Pancreas (tissue), 10 donors: ENCODE measurements at places on chromosomes 1 and 21. TPM values are rescaled to one million over a fixed set of nuclear protein-coding genes. Genes with fewer than 3 reads are reported as not detected.

GRCh38 chr1:80896781-80897356 lies 903.9 kb upstream of the ADGRL2 start:
- no peaks in the 10 kb centered on the region for H3K36me3 ChIP-seq
- H3K27me3 ChIP-seq, result no peaks in the 10 kb centered on the region
- H3K4me1 ChIP-seq, result no peaks in the 10 kb centered on the region
- H3K27ac ChIP-seq, result no peak overlapping the region

- no peaks in the 10 kb centered on the region for H3K4me1 ChIP-seq
- no peaks in the 10 kb centered on the region for H3K36me3 ChIP-seq
- no peaks in the 10 kb centered on the region for H3K27me3 ChIP-seq
- peak; percentile 52 for DNase-seq
These were observed 24.0 kb downstream of the TEX35 start for GRCh38 chr1:178536844-178537371.

GRCh38 chr1:87717157-87717670 lies 388.5 kb downstream of the LMO4 start:
- no peaks in the 10 kb centered on the region for H3K36me3 ChIP-seq
- no peak overlapping the region for H3K27ac ChIP-seq
- no peaks in the 10 kb centered on the region for H3K27me3 ChIP-seq
- no peak overlapping the region for H3K4me3 ChIP-seq
- no peak for DNase-seq

- H3K27me3 ChIP-seq, result no peaks in the 10 kb centered on the region
- no peaks in the 10 kb centered on the region for H3K36me3 ChIP-seq
- H3K4me1 ChIP-seq, result no peaks in the 10 kb centered on the region
These were observed 21.1 kb upstream of the KCNH1 start for GRCh38 chr1:211155040-211155439.

GRCh38 chr1:162009501-162010174 lies 14.0 kb downstream of the OLFML2B start:
- no peak overlapping the region for H3K4me3 ChIP-seq
- H3K27me3 ChIP-seq, result no peaks in the 10 kb centered on the region
- peak; percentile 80 for DNase-seq
- H3K27ac ChIP-seq, result no peak overlapping the region
- no peaks in the 10 kb centered on the region for H3K36me3 ChIP-seq
- H3K4me1 ChIP-seq, result no peaks in the 10 kb centered on the region

GRCh38 chr1:93483200-93483599 lies 35.3 kb downstream of the FNBP1L start:
- no peak for DNase-seq
- H3K4me3 ChIP-seq, result no peak overlapping the region
- no peaks in the 10 kb centered on the region for H3K27me3 ChIP-seq

- H3K36me3 ChIP-seq, result no peaks in the 10 kb centered on the region
- DNase-seq, result peak; percentile 77
- no peak overlapping the region for H3K27ac ChIP-seq
- no peaks in the 10 kb centered on the region for H3K27me3 ChIP-seq
- H3K4me1 ChIP-seq, result no peaks in the 10 kb centered on the region
- no peak overlapping the region for H3K4me3 ChIP-seq
These were observed 5.4 kb downstream of the CPLANE2 start for GRCh38 chr1:16231331-16232315.

GRCh38 chr1:226370144-226370923 lies 37.6 kb downstream of the PARP1 start:
- H3K27ac ChIP-seq, result no peak overlapping the region
- H3K4me1 ChIP-seq, result no peaks in the 10 kb centered on the region
- no peak overlapping the region for H3K4me3 ChIP-seq
- DNase-seq, result no peak
- peaks cover 56% of the 10 kb centered on the region for H3K36me3 ChIP-seq

GRCh38 chr1:111778541-111779051 lies 22.9 kb downstream of the DDX20 start:
- no peaks in the 10 kb centered on the region for H3K36me3 ChIP-seq
- H3K4me1 ChIP-seq, result no peaks in the 10 kb centered on the region
- no peak overlapping the region for H3K4me3 ChIP-seq
- H3K27ac ChIP-seq, result no peak overlapping the region
- H3K27me3 ChIP-seq, result no peaks in the 10 kb centered on the region

GRCh38 chr1:113652771-113653170 lies 106.5 kb downstream of the PHTF1 start:
- no peaks in the 10 kb centered on the region for H3K4me1 ChIP-seq
- H3K4me3 ChIP-seq, result no peak overlapping the region
- H3K36me3 ChIP-seq, result no peaks in the 10 kb centered on the region
- no peaks in the 10 kb centered on the region for H3K27me3 ChIP-seq
- H3K27ac ChIP-seq, result no peak overlapping the region

GRCh38 chr1:208540724-208541123 lies 296.5 kb upstream of the PLXNA2 start:
- no peak overlapping the region for H3K4me3 ChIP-seq
- H3K27me3 ChIP-seq, result no peaks in the 10 kb centered on the region
- H3K4me1 ChIP-seq, result no peaks in the 10 kb centered on the region
- no peak for DNase-seq

The IL24 gene
- total RNA-seq, result not detected

The MTARC2 gene
- total RNA-seq, result 18.6 TPM

The PPIAL4G gene
- not detected for total RNA-seq

The IGSF3 gene
- 5.4 TPM for total RNA-seq
